CD4-positive, CD25-positive, alpha-beta regulatory T cell (primary cell): ENCODE measurements at places on chromosomes 5 and 9.

- no peak for DNase-seq
Measured at GRCh38 chr9:13149454-13149853, 130.0 kb downstream of the MPDZ start.

GRCh38 chr9:80701061-80701460 is 988.3 kb downstream of the TLE1 start:
- no peak for DNase-seq

- DNase-seq = no peak
Measured at GRCh38 chr5:173385832-173386360, 57.7 kb upstream of the STC2 start.

GRCh38 chr9:125150349-125151245 is 7.3 kb upstream of the SCAI start:
- no peak for DNase-seq

DNA sequence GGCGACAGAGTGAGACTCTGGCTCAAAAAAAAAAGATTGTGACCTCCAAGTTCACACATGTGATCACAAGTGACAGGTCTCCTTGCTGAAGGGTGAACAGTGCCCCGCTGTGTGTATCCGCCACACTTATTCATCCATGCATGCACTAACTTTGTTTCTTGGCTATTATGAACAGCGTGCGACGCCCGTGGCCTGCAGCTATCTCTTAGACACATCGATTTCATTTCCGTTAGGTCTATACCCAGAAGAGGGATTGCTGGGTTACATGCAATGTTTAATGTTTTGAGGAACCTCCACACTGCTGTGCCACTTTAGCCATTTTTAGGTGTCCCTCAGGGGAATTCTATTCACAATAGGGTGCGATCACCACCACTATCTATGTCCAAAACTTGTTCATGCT is 12.1 kb upstream of the EGFL7 start:
- DNase-seq = no peak

DNA sequence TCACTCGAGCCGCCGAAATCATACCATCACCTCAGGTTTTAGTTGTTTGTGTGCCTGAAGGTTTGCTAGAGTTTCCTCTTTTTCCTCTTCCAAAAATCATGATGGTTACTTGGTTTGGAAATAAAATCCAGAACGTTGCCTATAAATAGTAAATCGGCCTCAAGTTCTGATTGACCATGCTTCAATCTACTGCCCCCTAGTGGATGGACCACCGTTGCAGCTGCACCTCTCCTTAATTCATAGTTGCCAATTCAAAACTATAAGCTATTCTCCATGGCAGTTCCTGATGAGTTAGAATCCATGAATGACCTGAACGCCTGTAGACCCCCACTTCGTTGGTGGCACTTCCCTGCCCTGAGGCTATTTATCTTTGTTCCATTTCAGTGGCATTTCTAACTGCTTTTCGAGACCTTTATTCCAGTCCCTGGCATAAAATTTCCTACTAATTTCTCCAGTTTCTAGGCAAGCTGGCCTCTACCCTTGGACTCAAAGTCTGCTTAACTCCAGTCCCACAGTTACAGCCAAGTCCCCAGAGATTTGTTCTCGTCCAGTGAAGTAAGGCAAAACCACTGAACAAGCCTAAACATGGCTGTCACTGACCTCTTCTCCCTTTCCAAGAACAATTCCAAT is 422.6 kb downstream of the EFNA5 start:
- no peak for DNase-seq

- DNase-seq = no peak
Measured at GRCh38 chr5:26530305-26530704, 508.1 kb downstream of the CDH9 start.
